ENCODE measurements at places on chromosomes 3 and 15.
A peak's percentile ranks its signal among the peaks of the same experiment; 100 is the strongest.

GRCh38 chr15:47725906-47726305 is 8.6 kb downstream of the SEMA6D start:
- no peak for DNase-seq

GRCh38 chr3:141275032-141275422 is 43.4 kb downstream of the PXYLP1 start:
- DNase-seq = peak; percentile 78

DNA sequence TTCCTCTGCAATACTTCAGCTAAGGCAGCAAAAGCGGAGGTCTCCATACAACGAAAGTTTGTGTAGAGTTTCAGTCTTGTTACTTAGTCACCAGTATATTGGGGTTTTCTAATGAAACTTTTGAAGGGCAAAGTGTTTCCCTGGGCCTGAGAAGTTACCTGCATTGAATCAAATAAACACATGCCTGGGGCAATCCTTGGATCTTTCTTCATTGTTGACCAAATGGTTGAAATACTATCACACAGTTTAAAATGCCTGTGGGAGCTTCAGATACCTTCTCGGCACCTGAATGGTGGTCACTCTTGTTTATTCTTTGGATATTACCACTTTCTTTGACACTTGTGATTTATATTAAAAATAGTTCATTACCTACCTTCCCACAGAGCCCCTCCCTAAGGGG is 988 bp upstream of the CHSY1 start:
- DNase-seq = no peak

- DNase-seq = peak; percentile 20
These were observed 279.1 kb upstream of the ICE2 start for GRCh38 chr15:60757831-60758570.

Measured in fibroblast of skin of right biceps (primary cell).